Psoas muscle (tissue), 8 donors: ENCODE measurements at places on chromosomes 1 and 21. TPM values are rescaled to one million over a fixed set of nuclear protein-coding genes. Genes with fewer than 3 reads are reported as not detected.

GRCh38 chr1:232421143-232421796 is 208.7 kb downstream of the SIPA1L2 start:
- DNase-seq, result no peak

DNA sequence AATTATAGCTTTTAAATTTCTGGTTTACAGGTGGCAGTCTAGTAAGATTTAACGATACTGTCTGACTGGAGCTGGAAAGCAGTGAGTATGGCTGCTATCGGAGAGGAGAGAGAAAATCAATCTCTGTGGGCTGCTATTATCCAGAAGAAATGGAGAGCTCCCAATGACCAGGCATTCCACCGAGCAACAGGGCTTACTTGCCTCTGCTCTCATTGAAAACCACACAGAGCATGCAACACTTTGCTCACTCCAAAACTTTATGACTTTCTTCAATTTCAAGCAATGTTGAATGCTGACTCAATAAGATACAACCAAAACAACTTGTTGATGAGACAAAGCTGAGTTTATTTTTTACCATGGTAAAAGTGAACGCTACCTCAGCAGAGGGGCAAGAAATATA is 337.0 kb upstream of the NCAM2 start:
- no peak for DNase-seq

DNA sequence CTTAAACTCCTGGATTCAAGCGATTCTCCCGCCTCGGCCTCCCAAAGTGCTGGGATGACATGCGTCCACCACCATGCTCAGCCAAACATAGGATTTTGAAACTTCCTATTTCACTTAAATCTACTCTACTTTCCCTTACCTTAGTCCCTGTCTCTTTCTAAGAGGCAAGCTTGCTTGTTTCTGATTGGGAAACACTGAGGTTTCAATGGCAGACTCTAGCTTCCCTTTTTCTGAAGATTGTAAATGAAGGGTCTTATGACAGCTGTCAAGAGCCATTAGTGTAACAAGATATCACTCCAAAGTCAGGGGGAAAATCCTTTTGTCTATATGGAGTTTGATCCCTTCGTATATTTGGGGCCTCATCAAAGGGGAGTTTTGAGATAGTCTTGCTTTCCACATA is 23.5 kb upstream of the LMO4 start:
- no peak for DNase-seq

DNA sequence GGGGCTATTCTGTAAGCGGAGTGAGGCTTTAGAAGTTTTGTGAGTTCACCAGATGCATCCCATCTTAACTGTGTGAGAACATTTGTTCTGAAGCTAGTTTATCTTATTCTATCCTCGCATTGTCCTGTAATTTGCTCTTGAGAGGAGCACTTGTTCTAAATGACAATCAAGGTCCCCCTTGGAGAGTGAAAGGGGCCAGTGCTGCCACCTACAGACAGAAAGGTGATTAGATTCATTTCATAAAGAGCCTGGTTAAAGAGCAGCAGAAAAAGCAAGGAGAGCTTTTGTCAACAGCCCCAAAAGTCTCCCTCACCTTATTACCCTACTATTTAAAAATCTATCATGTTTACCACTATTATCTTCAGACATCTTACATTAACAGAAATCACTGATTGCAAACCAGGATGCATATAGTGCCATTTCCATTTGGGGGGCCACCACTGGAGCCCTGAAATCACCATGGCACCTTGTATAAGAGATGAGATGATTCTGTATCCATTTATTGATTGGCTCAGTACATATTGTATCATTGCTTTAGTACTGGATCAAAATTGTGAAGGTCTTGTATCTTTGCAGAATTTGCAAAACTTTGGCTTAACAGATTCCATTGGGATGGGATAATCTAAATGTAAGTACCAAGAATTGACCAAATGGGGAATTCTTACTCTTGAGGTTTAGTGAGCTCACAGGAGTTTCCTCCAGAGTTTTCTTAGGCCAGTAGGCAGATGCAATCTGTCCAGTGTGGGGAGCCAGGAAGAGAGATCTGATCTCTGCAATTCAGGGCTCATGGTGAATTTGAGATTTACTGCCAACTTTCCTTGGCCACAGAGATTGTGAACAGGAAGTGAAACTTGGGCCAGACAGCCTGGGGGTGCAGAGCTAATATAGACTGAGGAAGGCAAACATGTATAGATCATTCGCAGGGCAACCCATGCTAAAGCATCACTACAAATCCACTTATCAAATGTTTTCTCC is 64.3 kb upstream of the TRABD2B start:
- peak; percentile 40 for DNase-seq

DNA sequence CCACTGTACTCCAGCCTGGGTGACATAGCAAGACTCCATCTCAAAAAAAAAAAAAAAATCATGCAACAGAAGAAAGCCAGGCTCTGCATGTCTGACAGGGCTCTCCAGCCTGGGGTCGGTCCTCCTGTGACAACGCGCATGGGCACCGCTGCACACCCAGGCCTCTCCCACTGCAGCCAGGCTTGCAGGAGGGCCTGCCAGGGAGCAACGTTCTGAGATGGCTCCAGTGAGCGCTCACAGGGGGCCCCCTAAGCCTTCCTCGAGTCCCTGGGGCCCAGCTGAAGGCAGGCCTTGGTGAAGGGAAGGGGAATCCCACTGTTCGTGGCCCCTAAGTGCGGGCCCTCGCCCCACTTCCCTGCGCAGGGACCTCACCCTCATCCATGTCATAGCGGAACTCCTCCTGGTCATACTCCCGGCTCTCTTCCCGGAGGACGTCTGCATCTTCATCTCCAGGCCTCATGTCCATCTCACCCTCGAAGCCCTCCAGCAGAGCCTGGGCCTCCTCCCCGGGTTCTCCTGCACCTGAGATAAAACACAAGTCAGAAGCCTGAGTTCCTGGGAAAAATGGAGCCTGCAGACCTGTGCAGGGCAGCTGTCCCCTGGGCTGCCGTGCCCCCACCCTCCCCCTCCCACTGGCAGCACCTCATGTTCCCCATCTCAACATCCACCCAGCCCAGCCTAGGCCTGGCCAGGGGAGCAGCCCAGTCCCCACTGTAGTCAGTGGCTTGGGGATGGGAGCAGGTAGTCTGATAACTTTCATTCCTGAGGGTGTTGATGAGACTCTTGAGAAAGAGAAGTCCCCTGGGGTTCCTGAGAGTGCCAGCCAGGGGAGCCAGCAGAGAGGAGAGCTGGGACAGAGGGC is 20.3 kb downstream of the RSPH1 start:
- DNase-seq, result no peak

The GPR37L1 gene
- total RNA-seq, result not detected

GRCh38 chr1:178031856-178032320 is 62.0 kb upstream of the RASAL2 start:
- peak; percentile 87 for DNase-seq

- no peak for DNase-seq
Measured at GRCh38 chr1:65440915-65441314, 20.4 kb downstream of the LEPR start.

- DNase-seq, result no peak
Measured at GRCh38 chr21:35400233-35400939, 351.3 kb upstream of the RUNX1 start.

GRCh38 chr1:69613414-69613813 is 45.7 kb downstream of the LRRC7 start:
- no peak for DNase-seq

DNA sequence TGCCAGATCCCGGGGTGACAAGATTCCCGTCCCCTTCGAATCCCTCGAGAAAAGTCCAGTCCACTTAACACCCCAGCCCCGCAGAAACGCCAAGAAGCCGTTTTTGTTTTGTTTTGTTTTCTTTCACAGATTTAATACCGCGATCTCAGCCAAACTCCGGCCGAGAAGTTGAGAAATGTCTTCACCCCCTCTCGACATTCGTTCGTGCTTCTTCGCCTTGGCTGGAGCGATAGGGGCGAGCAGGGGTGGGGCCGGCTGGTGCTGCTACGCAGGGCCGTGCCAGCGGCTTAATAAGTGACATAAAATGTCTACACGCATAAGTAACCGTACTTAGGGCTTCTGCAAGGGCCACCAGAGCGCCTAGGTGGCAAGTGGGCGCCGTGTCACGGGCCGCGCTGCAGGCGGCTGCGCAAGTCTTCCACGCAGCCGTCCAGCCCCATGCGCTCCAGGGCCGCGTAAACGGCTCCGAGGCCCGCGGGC is 4.9 kb downstream of the TNFRSF25 start:
- no peak for DNase-seq

- DNase-seq, result no peak
Measured at GRCh38 chr1:119225831-119226230, 85.4 kb upstream of the WARS2 start.

DNA sequence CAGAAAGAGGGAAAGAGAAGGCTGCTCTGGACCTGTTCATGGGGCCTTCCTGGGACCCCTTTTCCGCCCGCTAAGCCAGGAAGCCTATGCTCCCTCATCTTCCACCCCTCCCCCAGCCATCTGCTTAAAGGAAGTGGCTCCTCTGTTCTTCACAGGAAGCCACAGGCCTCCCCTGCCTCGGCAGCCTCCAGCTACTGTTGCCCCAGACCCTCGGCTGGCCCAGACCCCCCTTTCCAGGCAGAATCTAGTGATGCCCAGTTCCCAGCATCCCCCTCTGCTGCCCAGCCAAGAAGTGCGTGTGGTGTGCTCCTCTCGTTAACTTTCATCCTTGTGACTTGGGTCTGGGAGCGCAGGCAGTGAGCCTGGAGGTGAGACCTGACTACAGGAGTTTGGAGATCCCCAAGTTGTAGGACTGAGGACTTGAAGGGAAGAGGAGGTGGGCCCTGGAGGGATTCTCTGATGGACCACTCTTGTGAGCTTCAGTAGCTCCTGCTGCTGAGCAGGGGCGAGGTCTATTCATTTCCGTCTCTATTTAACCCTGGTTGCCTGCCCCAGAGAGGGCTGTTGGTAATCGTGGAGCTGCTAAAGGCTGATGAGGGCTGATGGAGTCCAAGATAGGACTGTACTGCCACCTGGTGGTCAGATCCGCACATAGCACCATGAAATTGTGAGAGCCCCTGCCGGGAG is 9.1 kb downstream of the IFI6 start:
- DNase-seq, result peak; percentile 85

GRCh38 chr1:161864577-161864976 is 98.5 kb downstream of the ATF6 start:
- DNase-seq, result no peak

DNA sequence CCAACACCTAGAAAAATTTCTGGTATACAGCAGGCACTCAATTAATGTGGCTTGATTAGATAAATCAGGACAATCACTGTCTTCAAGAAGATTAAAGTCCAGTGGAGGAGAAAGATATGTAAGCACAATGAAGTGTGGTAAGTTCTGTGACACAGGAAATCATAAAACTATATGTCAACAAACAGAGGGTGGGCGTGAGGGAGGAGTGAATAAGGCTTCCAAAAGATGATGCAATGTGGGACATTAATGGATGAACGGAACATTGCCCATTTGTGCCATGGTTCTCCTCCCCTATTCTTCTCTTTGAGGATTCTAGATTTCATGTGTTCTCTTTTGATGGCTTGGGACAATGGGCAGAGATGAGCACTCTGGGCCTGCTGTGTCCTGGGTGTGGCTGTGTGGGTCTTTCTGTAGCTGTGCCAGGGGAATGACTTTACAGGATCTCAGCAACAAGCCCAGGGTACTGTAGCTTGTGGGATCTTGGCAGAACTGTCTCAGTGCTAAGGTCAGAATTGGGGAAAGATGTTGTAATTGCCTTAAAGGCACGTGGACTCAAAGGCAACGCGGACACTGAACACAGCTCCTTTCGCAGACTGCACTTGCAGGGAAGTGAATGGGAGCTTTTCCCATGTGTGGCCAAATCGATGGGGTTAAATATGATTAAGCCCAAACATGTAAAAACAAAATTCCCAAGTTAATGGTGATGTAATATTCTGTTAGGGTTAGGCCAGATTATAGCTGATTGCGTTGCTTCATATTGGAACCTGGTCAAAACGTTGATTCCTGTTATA is 366.9 kb downstream of the TGFB2 start:
- peak; percentile 46 for DNase-seq

The ATP1A4 gene
- total RNA-seq, result 0.26 TPM

DNA sequence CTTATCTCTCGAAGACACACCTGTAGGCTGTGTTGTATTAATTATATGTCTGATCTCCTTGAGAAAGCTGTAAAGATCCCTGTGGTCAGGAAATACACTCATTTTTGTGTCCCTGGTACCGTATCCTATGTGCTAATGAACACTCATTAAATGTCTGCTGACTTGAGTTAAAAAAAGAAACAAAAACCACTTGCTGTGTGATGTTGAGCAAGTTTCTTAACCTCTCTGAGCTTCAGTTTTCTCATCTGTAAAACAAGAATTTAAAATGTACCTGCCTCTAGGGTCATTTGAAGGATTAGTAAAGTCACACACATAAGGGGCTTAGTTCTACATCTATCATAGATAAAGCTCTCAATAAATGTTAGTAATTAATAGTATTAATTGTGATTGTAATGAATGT is 91.3 kb downstream of the VWA5B1 start:
- DNase-seq, result no peak

- no peak for DNase-seq
Measured at GRCh38 chr1:82073659-82074058, 272.9 kb downstream of the ADGRL2 start.

The HSD11B1 gene
- total RNA-seq, result 1.3 TPM

GRCh38 chr1:11851180-11851579 is 3.6 kb upstream of the NPPA start:
- no peak for DNase-seq

DNA sequence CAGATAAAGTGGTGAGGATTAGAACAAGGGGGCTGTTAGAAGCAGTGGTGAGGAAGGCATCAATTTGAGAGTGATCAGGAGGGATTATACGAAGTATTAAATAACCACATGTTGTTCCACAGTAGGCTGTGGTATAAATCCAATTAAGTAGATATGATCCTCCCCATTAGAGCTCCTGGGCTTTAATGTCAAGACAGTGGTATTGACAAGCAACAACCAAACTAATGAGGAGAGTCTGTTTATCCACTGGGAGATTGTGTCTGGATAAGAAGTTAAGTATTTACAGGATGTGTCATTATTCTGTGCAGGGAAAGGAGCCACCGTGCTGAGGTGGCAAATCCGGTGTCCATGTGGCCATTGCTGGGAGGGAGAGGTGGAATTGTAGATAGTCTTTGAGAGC is 5.8 kb downstream of the ACTN2 start:
- no peak for DNase-seq

- no peak for DNase-seq
Measured at GRCh38 chr1:93448983-93449804, 1.3 kb downstream of the FNBP1L start.

- DNase-seq, result no peak
Measured at GRCh38 chr1:36178471-36179219, 22.7 kb downstream of the MAP7D1 start.

The HCRTR1 gene
- 1.2 TPM for total RNA-seq
